ENCODE measurements at places on chromosomes 5 and 9.
A peak's percentile ranks its signal among the peaks of the same experiment; 100 is the strongest.

DNA sequence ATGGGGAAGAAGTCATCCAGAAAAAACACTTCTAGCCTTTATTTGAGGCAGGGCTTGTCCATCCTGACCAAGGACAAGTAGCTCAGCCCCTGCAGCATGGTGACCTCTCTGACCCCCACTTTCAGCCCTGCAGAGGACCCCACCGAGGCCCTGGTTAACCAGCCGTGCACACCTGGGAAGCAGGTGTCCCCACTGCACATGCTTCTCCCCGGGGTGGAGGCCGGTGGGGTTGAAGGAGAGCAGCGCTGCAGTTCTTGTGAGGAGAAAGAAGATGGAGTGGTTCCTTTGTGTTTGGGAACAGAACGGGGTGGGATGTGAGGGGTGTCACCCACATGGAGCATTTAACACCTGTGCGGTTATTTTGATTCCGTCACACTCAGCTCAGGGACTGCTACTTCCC, 21.1 kb upstream of the ZBTB34 start:
- no peak for DNase-seq

- no peak for DNase-seq
These were observed 60.6 kb upstream of the AFAP1L1 start for GRCh38 chr5:149210968-149211490.

DNA sequence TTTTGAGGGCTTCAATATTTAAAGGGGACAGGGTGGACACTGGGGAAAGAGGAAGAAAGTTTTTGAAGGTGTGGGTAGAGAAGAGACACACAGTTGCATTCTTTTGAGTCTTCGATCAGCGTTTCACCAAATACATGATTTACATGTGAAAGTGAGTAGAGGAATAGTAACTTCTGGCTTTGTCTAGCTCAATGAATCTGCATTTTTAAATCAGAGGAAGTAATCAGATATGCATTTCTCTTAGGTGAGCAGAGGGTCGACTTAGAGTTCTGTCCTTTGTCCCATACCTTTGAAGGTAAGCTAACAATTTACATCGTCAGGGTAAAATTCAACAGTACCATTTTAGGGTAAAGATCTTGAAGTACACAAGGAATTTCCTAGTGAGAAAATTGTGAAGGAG, 406.4 kb upstream of the ZNF462 start:
- no peak for DNase-seq

DNA sequence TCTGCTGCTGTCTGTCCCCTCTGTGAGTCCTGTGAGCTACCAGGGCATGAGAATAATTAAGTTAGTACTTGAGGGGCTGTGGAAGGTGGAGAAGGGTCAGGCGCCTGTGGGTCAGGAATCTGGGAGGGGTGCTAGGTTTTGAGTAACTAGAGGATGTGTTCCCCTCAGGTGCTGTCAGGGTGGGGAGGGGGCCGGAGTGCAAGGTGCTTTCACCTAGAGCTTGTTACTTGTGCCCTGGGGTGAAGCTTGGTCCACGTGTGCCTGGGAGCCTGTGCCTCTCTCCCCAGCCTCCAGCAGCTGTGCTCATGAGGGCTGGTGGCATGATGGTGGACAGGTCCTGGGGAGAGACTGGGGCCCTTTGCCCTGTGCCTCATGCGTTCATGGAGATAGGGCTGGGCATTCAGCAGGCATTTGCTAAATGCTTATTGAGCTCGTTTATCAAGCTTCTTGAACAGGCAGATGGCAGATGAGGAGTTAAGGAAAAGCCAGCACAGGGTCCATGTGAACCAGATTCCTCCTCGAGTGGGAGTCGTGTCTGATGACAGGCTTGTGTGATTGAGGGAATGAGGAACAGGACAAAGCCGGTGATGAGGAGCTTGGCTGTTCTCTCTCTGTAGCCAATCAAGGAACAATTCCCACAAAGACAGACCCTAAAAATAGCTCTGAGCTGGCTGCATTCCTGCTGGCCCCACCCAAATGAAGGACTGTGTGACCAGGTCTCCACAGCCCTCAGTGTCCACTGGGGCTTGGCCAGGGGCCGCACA, 40.9 kb downstream of the CACNA1B start:
- no peak for DNase-seq

- DNase-seq, result no peak
These were observed 18.7 kb upstream of the RPS14 start for GRCh38 chr5:150468206-150468605.

DNA sequence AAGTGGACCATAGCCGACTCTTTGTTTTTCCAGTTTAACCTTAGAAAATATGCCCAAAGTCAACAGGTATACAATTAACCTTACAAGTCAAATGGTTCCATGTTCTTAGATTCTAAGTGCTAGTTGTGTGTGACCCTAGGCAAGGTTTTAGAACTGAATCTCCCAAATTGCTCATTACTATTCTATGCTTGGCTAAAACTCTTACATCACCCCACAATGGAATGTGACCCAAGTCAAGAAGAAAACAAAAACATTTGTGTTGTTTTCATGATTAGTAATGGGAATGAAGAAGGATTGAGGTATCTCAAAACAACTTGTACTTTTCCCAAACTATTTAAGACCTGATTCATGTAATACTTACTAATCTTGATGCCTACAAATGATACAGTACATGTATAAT, 159.2 kb downstream of the ARRDC3 start:
- DNase-seq, result no peak

DNA sequence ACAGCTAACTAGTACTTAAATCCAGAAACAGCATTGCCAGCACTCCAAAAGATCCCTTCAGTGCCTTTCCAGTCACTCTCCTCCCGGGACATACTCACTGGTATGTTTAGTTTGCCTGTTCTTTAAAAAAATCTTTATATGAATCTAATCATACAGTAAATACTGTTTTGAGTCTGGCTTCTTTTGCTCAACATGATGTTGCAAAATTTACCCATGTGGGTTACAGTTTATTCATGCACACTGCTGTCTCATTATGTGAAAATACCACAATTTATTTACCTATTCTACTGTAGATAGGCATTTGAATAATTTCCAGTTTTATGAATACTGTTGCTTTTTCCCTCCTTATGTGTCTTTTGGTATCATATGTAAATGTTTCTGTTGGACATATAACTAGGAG, 13.5 kb downstream of the NDFIP1 start:
- no peak for DNase-seq

DNA sequence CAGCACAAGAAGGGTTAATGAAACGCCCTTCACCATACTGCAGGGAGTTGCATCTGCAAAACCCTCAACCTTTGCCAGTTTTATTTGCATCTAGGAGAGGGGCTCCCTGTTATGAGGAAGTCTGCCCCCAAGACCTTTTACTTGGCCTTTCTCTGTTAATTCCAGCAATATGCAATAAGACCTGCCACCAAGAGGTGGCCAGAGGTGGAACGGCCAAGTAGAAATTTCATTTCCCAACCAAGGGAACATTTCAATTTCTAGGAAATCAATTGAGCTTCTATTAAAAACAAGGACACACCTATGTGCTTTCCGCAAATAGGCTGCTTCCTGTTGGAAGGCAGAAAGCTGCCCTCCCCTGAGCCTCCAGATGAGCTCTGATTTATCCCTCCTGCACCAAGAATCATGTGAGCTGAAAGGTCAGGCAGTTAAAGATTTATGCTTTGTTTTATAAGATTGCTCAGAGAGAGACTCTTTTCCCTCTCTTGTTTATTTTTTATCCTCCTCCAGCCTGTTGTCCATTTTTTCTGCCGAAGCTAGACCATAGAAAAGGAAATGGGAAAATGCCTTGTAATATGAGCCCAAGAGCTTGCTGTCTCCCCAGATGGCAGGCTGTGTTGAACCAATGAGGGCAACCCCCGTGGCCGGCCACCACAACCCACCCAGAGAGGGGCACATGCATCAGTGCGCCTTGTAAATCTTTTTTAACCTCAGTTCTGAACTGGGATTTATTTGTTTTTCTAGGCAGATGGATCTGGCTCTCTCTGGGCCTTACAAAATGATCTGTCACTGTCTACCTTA, 572.8 kb downstream of the TLE1 start:
- no peak for DNase-seq

DNA sequence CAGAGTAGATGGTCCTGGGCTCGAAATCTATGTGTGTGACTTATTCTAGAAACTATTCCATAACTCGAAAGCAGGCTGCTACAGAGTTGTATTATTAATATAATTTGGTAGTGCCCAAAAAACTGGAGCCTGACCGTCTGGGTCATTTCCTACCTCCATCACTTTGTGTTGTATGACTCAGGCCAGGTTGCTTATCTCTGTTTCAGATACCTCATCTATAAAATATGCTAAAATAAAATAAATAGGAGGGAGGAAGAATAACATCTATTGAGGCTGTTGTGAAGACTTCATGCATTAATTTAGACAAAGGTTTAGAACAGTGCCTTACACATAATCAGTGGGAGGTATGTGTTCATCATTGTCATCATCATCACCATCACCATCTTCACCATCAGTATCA, 57.7 kb downstream of the PDE4D start:
- no peak for DNase-seq

DNA sequence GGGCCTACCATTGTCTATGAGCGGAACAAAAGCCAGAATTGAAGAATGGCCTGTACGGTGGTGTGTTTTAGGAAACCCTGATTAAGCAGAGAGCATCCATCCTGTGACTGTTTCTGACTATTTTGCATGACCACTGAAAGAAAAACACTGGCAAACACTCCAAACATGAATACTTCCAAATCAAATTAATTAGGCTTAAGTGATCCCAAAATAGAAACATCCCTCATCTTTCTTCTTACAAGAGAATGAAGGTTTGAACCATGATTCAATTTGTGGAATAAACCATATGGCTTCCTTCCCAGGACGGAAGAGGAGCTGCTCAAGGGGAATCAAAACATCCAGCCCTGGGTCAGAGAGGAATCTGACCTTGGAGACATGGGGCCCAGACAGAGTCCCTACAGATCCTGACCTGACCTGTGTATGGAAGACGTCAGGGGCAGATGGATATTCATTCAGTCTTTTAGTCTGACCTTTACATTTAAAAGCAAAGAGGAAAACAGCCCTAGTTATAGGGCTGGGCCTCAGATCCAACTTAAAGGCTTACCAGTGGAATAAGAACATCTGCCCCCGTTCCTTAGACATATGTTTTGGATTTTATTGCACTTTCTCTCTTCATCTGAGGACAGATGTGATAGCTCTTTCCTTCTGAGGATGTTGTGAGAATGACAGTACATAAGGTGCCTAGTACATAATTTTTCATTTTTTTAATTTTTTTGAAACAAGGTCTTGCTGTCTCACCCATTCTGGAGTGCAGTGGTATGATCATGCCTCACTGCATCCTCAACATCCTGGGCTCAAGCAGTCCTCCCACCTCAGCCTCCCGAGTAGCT, 17.6 kb upstream of the RECK start:
- no peak for DNase-seq

DNA sequence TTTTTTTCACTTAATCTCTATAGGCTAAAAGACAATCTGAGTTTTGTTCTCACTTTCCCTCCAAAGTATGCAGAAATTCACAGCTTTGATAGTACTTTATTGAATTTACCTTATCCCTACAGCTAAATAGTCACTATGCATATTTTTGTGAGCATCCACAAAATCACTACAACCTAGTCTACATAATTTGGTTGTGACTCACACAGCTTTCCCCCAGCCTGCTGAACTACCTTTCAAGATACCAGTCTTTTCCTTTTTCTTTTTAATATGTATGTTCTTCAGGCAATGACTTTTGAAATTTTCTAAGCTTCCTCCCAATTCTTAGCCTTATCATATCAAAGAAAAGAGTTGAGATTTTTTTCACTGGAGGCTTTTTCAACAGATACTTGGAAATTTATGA, 347.3 kb upstream of the CDH6 start:
- no peak for DNase-seq

DNA sequence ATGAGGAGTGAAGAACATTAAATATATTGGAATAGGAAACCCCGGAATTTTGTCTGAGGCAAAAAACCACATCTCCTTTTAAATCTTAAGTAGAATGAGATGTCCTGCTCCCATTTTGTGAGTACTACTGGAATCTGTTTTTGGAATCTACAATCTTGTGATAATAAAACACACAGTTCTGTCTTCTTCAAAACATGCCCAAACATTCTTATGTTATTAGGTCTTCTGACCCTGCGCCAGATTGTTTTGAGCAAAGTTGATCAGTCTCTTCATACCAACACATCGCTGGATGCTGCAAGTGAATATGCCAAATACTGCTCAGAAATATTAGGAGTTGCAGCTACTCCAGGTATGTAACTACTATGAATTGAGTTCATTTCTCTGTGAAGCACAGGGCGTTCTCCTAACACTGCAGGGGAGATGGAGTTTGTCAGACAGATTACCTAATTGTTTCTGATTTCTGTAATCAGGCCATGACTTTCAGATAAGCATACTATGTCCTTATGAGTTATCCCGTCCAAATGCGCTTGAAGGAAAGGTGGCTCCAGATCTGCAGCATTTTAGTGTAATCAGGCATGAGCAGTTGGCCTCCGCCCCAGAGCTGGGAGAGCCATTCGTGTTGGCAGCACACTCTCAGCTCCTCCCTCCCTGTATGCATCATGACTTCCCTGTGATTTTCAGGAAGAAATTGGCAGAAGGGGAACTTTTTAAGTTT, 88.0 kb downstream of the NLN start:
- DNase-seq, result peak; percentile 43

- DNase-seq, result no peak
These were observed 166.0 kb downstream of the EBF1 start for GRCh38 chr5:158933494-158934318.

- DNase-seq, result no peak
These were observed 186.5 kb downstream of the CHSY3 start for GRCh38 chr5:130090569-130091270.

DNA sequence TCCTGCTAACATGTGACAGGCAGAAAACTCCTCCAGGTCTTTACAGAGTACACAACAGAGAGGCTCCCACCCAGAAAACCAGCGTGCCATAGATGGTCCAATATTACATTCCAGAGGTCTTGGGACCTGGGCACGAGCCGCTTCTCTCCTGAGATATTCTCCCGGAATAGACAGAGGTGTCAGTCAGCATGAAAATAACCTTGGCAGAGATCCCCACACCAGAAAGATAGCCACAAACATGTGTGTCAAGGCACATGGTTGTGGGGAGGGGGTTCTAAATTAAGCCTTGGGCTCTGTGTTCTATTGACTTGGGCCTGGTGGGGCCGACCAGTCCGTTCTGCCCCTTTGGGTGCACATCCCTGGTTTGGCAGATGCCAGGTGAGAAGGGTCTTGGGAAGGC, 78.4 kb downstream of the BOD1 start:
- no peak for DNase-seq

DNA sequence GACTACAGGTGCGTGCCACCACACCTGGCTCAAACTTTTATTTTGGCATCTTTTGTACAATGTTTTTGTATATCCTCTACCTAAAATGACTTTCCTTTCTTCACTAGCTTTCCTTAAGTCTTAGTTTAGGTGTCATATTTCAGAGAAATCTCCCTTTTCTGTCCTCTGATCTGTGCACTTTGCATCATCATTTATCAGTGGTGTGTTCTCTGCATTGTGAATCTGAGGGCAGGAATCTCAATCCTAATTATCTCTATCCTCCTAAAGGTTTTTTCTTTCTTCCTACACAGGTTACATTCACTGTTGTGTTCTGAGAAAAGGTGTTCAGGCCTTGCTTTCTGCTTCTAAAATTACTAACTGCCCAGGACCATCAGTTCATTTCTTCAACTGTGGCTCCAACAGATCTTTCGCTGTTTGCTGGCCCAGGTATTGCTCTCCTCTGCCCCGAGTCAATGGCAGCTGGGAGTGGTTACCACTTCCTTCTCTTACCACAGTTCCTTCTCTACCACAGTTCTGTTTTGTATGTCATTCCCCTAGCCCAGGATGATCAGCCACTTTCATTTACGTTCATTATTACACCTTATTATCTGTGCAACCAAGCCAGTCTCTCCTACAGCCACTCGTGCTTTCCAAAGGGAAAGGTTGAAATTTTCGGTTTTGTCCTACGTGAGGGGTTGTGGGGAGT, 14.0 kb downstream of the TGFBR1 start:
- no peak for DNase-seq

- no peak for DNase-seq
These were observed 96.7 kb upstream of the CHD1 start for GRCh38 chr5:99025298-99026045.
